HS-5 (cell line): ENCODE measurements at places on chromosomes 3 and 15.

DNA sequence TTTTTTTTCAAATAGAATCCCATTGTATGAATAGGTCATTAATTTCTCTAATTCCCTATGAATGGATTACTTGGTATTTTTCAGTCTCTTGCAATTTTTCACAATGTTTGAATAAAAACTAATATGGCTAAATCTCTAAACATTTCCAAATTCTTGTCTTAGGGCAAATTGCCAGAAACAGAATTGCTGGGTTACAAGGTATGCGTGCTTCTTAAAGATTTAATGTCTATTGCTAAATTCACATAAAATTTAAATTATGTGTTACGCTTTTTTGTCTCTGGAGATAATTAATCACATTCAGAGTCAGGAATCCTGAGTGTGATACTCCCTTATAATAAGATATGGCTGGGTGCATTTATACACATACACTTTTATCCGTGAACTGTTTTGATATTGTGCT, 264.5 kb upstream of the TBL1XR1 start:
- DNase-seq, result no peak

DNA sequence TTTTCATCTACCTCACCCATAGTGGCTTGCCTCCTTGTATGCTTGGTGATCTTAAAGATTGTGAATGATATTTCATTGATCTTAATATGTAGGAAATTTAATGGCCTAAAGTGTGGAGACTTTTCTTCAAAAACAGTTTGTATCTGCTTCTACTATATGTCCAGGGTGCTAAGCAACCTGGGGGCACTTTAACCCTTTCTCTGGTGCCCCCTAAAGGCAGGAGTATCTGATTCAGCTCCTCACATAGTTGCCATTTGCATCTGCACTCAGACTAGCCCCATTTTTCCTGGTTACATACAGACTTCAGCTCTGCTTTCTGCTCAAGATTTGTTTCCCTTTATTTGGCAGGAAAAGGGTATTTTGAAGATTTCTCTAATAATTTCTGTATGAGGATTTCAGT, 5.2 kb upstream of the PFN2 start:
- DNase-seq, result no peak

GRCh38 chr15:70453766-70454165, 309.6 kb downstream of the UACA start:
- no peak for DNase-seq

DNA sequence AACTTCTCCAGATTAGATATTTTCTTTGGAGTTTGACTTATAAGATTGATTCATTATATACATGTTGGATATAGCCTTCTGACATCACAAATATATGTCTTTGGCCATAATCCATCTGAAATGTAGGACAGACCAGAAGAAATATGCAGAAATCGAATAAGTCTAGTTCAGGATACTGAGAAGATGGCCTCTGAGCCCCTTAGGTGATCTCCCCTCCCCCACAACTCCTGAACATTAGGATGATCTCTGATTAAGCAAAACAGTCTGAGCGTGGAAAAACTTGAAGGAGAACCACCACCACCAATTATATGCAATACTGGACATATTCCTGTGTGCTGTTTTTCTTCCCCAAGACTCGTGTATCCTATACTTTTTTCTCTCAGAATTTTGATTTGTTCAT, 3.2 kb downstream of the SETD5 start:
- no peak for DNase-seq

DNA sequence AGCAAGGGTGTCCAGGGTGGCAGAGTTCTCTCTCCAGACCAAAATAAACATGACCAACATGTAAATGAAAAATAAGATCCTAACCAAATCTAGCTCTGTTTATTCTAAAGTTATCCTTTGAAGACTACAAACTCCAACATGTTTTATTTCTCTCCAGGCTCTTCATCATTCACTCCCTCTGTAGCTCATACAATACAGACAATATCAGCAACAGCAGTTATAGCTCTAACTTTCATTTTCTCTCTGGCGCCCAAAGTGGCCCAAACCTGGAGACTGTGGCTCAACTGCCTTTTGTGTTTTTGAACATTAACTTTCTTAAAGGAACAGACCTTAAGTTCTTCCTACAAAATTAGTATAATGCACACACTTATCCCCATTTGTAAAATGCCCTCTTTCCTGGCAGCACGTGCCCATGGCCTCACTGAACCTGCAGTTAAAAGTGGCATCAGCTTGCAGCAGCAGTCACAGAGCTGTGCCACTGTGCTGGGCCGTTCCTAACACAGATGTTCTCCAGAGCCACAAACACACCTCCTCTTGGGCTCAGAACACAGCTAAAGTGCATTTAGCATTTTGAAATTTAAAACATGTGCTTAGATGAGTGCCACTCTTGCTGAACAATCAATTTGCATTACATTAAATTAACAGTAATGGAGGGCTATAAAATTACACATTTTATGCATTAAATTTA, 91.9 kb downstream of the RORA start:
- DNase-seq, result no peak
